HT1080 (cell line): ENCODE measurements at places on chromosomes 3 and 15. TPM values are rescaled to one million over a fixed set of nuclear protein-coding genes. Genes with fewer than 3 reads are reported as not detected.

GRCh38 chr3:126945171-126945721 lies 37.7 kb upstream of the PLXNA1 start:
- DNase-seq = no peak

DNA sequence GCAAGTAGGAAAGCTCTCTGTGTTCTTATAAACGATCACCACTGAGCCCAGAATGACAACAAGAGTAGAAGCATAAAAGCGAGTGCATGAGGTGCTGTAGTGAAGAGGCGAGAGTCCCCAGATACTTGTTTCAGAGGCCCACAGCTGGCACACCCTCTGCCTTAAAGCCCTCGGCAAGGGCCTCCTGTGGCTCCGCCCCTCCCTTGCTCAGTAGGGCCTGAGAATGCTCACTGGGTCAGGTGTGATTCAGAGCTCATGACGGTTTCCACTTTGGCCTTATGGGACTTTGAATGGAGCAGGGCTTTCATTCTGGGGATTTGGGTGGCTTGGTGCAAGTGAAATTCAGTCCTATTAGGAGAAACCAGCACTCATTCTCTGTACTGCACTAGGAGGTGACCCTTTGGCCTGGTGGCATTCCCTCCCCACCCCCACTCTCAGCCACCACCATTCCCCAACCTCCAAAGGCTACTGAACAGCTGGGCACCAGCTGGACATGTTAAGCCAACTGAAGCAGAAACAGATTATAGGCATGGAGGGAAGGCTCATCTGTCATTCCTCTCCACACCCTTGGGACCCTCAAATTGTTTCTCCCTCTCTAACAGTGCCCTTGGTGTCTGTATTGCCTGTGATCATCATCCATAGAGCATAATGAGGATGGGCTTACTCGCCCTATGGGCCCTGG lies 109.6 kb upstream of the CTDSPL start:
- no peak for DNase-seq

- no peak for DNase-seq
Observed at GRCh38 chr3:142944342-142944741, 19.1 kb downstream of the PAQR9 start.

GRCh38 chr15:45121020-45121419 lies 6.9 kb downstream of the DUOXA2 start:
- DNase-seq = no peak

DNA sequence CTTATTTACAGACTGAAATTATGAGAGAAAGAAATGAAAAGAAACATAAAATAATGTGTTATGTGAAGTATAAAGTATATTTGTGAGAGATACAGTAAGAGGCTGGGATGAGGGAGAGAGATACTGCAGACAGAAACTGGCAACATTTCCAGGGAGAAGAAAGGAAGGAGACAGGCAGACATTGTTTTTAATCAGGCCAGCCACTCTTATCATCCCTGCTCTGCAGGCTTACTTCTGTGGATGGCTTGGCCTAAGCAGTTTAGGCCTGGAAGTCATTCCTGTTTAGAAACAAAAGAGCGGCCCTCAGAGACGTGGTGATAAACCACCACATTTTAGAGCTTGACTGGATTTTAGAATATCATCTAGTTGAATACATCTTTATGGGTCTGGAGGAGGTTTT lies 12.4 kb downstream of the PCCB start:
- DNase-seq = no peak

- no peak for DNase-seq
Observed at GRCh38 chr3:172530101-172530561, 6.9 kb upstream of the TNFSF10 start.

DNA sequence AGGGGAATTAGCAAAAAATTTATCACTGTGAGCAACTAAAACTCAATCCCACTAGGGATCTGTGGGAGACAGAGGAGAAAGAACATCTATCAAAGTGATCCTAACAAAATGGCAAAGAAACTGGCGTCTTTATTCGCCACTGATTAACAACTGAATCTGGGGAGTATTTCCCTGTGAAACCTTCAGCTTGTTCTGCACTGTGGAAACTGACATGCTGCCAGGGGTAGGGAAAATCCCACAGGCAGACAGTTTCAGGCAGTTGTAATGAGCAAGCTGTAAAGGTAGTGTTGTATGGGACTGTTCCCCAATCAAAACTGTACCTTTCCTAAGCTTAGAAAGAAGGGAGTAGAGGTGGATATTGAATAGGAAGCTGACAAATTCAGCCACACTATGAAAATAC lies 611.7 kb downstream of the VGLL3 start:
- DNase-seq = no peak

GRCh38 chr3:85576697-85577200 lies 618.0 kb downstream of the CADM2 start:
- no peak for DNase-seq

DNA sequence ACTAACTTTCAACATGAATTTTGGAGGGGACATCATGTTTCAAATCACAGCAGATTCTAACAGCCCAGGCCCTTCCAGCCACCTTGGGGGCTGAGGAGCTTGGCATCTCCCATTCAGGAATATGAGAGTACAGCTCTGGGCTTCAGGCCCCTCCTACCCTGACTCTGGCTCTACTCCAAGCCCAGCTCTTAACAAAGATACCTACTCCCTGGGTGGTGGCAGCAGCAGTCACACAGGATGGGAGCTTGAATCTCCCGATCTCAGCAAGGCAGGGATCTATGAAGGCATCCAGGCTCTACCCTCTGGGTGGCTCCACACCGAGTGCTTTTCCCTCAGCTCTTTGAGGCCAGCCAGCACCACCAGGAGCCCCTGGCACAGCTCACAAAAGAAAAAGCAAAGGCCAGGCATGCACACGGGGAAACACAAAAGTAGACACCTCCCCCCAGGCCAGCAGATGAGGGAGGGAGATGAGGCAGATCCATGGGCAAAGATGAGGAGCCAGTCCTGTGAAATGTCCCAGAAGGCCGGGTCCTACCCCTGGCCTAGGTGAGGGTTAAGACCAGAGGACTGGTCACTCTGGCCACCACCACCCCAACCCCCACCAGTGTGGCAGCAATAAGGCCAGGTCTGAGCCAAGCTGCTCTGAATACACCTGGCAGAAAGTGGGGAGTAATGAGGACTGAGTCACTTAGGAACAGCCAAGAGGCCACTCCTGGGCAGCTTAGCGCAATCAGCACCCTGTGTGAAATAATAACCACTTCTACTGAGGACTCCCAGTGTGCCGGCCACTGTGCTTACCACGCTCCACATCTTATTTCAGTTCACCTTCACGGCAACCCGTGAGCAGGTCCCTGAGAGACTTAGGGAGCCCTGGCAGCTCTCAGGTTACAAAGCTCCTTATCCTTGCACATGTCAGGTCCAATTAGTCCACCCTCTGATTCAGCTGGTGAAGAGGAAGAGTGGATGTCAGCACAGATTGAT lies 24.3 kb downstream of the PLA2G4F start:
- no peak for DNase-seq

Gene NR2E3
- total RNA-seq = not detected in 2 replicates

Gene KCNMB2
- total RNA-seq = not detected in 2 replicates

Gene MED12L
- 1.5 and 2.0 TPM in 2 replicates for total RNA-seq
